ENCODE measurements at places on chromosomes 7 and 10.

GRCh38 chr7:54111814-54112511 lies 430.2 kb upstream of the VSTM2A start:
- DNase-seq: no peak

GRCh38 chr7:41508755-41509154 lies 194.1 kb downstream of the INHBA start:
- peak; percentile 2 for DNase-seq

DNA sequence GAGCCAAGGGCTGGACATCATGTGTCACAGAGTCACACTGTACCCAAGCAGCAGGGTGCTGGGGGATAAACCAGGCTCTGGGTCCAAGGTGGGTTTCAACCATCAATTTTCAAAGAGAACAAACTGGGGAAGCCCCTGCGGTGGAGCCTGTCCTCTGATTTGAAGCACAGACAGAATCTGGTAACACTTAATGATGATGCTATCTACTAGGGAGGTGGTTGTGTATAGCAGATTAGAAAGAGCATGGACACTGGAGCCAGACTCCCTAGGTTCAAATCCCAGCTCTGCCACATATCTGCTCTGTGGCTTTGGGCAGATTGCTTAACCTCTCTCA lies 204.9 kb upstream of the ZMIZ1 start:
- DNase-seq: no peak

DNA sequence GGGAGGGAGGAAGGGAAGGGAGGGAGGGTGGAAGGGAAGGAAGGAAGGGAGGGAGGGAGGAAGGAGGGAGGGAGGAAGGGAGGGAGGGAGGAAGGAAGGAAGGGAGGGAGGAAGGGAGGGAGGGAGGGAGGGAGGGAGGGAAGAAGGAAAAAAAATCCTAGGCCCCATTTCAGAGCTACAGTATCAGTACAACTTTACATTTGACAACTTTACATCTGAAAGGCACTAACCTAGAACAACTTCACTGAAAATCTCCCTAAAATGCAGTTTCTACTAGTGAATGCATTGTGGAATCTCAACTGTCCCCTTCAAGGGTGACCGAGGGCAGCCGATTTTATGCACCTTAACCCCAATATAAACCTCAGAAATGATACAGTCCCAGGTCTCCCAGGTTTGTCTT lies 259.8 kb upstream of the GALNT17 start:
- DNase-seq: no peak

GRCh38 chr7:6423942-6424701 lies 23.6 kb downstream of the DAGLB start:
- DNase-seq: no peak

GRCh38 chr7:81005254-81005653 lies 86.4 kb upstream of the SEMA3C start:
- DNase-seq: no peak

GRCh38 chr10:113843972-113844485 lies 9.9 kb downstream of the DCLRE1A start:
- no peak for DNase-seq

DNA sequence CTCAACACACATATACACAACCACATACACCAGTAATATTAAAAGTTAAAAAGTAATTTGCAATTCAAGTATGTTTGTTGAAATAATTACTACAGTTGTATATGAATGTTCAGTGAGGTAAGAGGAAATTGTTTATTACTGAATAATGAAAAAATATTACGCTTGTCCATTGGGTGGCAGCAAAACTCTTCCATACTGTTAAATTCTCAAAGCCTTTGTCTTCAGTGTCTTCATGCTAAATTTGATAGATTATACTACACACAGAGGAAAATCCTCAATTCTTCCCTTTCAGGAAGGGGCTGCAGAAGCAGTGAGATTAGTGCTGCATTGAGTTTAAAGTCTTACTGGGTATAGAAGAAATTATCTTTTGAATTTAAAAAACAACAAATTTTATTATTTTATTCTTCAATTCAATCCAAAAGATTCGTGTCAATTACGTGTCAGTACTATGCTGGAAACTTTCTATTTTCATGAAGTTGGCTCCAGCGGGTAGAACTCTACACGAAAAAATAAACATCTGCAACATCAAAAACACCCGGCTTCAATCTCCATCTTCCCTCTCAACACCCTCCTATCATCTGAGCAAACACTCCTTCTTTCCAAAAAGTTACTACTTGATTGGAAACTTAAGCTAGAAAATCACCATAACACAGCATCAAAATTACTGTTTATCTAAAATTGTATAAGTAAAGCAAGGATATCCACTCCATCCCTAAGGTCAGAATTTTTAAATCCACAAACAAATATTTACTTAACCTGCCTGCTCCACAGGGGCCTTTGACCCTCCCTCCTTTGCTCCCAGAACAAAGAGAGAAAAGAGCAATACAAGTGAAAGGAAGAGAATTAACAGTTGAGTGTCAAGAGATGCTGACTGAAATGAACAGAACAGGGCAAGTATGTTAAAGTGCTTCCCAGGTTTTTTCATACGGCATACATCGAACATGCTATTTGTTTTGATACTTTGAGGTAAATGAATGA lies 37.0 kb upstream of the TES start:
- peak; percentile 72 for DNase-seq

GRCh38 chr10:67803588-67804394 lies 34.2 kb downstream of the DNAJC12 start:
- no peak for DNase-seq

DNA sequence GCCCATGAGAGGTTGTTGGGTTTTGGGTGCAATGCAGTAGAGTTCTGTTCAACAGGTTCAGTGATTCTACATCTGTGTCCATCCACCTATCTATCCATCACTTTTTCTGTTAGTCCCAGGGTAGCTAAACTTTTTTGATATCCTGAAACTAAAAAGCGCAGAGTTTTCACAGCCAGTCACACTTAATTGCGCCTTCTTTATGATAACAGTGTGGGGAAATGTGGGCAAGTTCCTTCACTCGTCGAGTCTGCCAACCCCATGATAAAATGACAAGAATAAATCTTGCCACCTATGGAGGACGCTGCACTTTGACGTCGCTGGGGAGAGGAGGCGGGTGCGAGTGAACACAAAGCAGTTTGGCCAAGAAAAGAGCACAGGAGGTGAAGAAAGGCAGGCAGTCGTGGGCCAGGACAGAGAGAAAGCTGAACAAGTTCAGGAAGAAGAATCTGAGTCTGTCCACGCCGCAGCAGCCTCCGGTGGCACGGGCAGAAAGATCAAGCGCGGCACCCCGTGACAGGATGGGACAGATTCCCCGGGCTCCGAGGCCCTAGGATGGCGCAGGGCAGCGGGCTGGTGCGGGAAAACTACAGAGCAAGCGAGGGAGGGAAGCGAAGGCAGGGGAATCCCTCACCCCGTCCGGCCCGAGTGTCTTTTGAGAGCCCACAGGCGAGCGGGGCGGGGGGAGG lies 9.2 kb downstream of the SP8 start:
- DNase-seq: no peak

DNA sequence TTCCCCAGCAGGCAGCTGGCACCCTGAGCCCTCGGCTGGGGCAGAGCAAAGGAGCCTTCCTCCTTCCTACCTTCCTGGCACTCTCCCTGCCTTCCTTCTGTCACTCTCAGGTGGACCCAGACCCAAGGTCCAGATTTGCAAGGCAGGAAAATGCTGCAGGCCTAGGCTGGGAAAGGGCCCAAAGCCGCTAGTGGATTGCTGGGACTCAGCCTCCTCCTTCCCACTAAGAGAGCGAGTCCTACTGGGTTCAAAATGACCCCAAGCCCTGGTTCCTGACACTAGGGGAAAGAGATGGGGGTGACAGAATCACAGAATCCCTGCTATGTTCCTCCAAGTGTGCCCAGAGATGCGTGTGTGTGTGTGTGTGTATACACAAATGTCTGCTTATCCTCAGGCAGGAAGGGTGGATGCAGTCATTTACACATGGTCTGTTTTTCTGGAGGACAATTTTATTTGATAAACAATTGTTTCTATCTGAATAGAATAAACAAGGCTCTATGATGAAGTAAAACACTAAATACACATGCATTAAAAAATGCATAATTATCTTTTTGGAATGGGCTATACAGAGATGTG lies 1.3 kb upstream of the PLAU start:
- no peak for DNase-seq
